ENCODE measurements at places on chromosomes 12 and 14.
A peak's percentile ranks its signal among the peaks of the same experiment; 100 is the strongest.

DNA sequence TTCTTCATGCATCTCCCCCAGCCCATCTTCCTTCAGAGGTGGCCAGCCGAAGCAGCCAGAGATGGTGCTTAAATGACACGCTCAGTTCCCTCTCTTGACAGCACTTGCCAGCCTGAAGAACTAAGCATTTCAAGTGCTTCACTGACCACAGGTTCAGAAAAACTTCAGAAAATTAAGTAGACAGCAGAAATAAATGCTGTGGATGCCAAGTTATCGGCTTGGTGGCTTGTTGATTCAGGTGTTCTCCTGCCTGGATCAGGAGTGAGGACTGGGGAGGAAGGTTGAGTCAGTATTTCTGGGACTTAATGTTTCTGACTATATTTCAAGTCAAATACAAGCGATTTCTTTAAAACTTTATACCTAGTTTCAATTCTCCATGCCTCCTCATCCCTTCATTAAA, 58.2 kb downstream of the CRACR2A start:
- no peak for DNase-seq

- no peak for DNase-seq
These were observed 23.4 kb downstream of the CACNA1C start for GRCh38 chr12:2076196-2076570.

DNA sequence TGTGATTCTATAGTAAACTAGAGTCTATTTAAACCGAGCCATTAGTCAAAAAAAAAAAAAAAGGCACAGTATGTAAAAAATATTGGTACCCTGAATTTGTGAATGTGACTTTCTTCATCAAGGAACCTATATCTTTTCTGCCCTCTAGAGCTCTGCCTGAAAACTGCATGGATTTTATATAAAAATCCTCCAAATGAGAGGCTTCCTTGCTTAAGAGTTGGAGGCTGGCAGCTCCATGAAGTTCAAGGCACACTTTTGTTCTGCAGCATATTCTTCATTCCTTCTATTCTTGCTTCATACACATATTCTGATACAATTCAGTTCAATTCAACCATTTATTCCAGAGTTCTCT, 23.1 kb upstream of the NKX2-8 start:
- peak; percentile 59 for DNase-seq

- DNase-seq: no peak
These were observed 80.4 kb downstream of the CPNE8 start for GRCh38 chr12:38825006-38825405.

DNA sequence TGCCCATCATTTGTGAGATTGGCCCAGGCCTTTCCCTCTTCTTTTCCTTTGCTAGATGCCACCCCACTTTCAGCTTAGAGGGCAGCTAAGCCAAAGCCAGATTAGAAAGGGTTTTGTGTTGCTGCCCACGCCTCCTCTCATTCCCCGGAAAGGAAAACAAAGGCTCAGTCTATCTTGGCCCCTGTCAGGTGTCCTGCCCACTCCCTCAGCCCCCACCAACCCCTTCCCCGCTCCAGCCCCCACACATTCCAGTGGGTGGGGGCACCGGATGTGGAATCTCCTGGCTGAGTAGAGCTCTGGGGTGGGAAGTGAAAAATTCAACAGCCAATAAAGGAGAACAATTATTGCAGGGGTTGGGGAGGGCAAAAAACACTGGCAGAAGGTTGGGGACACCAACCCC, 2.2 kb downstream of the BLOC1S1 start:
- DNase-seq: peak; percentile 87

- DNase-seq: peak; percentile 39
These were observed 7.8 kb upstream of the TBPL2 start for GRCh38 chr14:55448141-55448614.

DNA sequence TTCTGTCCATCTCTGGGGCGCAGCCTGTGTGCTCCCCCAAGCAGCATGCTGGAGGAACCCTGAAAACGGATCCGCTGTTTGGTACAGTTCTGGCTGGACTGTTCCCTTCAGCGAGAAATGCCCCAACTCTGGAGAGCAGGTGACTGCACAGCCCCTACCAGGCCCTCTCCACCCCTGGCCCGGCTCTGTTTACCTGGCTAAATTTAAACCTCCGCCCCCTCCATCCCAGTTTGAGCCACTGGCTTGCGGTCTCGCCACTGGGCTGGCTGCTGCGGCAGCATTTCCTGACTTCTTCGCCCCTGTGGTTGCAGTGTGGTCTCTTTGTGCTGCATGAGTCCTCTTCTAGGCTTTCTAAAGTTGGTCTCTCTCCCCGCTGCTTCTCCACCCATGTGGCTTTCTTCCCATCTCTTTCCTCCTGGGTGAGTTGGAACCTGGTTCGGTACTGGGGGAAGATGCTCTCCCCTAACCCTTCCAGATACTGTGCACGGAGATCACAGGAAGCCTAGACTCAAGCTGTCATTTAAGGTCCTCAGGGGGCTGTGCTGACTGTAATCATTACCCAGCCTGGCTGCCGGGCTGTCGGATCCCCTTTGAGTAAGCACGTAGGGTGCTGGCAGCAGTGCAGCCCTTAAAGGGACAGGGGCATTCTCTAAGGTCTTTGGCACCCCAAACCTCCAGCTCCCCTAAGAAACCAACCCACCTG, 60.6 kb downstream of the FBXL14 start:
- DNase-seq: no peak

- peak; percentile 23 for DNase-seq
These were observed 91.1 kb downstream of the SCARB1 start for GRCh38 chr12:124772289-124773170.

DNA sequence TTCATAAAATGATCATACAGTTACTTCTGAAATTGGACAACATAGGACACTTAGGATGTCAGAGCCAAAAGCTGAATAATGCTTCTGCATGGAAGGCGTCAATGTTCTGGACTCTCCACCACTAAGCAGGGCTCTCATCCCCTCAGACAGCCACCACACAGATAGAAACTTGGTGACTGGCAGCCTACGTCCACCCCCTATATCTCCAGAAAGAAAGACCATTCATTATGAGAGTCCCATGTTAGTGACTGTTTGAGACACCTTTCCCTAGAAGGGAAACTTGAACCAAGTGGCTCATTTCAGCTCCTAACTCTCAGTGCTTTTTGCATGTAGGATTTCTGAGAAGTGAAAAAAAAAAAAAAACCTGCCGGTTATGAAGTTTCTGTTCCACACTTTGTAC, 251.0 kb upstream of the FKBP4 start:
- DNase-seq: no peak

DNA sequence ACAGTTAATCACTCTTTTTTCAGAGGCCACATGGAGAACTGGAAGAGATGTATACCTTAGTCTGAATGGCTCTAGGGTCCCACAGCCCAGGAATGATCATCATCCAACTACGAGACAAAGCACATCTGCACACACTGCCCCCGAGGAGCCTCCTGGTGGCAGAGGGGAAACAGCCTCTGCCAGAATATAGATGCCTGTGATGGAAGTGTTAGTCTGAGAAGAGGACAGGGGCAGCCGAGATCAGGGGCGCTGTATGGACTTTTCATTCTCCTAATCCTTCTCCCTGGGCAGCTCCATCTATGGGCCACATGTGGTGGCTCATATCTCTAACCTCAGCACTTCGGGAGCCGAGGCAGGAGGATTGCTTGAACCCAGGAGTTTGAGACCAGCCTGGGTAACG, 82.8 kb upstream of the CAPRIN2 start:
- no peak for DNase-seq

- no peak for DNase-seq
These were observed 22.2 kb downstream of the SYNDIG1L start for GRCh38 chr14:74403619-74404417.

- peak; percentile 25 for DNase-seq
These were observed 395.5 kb downstream of the ZFP36L1 start for GRCh38 chr14:68397371-68397811.

DNA sequence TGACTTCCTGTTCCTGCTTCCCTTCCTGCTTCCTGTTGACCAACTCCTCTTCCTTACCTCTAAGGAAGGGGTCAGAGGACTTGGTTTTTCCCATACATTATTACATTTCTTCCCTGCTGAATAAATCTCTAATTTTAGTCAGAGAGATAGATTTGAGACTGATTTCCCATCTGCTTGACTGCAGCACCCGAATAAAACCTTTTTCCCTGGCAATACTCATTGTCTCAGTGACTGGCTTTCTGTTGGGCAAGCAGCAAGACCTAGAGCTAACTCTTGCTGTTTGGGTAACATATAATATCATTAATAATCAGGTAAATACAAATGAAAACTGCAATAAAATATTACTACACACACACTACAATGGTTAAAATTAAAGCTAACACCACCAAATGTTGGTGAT, 132.2 kb downstream of the FSCB start:
- no peak for DNase-seq

DNA sequence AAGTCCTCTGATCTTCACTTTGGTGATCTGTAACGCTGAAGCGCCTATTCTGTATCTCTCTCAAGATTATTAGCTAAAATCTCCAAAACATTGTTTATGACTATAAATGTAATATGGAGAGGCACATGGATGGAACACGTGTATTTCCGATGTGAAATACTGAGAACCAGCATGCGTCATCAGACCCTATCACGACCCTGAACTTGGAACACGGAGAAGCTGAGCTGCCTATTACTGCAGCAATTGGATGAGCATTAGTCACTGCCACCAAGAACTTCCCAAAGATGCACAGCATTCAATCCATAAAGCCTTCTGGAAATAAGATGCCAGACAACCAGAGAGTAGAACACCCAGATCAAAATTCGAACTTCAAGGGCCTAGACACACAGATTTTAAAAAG, 61.9 kb downstream of the PRKAB1 start:
- DNase-seq: no peak
